ENCODE measurements at places on chromosomes 16 and 17.

DNA sequence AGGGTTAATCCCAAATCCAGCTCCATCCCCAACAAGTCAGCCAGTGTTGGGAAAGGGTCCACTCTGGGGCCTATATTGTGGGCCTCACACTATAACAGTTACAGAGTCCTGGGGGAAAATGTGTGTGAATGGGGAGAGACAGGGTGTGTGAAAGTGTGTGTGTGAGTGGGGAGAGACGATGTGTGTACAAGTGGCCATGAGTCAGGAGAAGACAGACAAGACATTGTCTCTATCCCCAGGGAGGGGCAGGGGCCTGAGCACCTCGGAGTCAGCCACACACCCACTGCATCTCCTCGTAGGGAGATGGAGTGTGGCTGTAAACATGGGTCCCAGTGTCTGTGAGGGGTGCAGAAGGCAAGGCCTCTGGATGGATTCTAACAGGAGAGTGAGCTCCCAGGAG is 2.9 kb downstream of the CRHR1 start:
- no peak for DNase-seq

GRCh38 chr16:74113545-74113944 is 183.1 kb upstream of the PSMD7 start:
- no peak for DNase-seq

DNA sequence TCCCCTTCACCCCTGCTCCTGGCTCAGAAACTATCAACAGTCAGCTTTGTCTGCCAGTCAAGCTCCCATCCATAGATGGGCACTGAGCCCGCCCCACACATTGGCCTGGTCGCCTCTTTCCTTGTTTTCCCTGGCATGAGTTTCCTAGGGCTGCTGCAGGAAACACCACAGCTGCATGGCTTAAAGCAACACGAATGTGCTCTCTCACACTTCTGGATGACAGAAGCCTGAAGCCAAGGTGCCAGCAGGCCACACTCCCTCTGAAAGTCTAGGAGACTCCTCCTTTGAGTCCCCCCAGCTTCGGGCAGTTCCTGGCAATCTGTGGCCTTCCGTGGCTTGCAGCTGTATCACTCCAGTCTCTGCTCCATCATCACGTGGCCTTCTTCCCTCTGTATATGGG is 69.9 kb downstream of the TBC1D16 start:
- no peak for DNase-seq

GRCh38 chr17:5826384-5826783 is 242.1 kb upstream of the NLRP1 start:
- no peak for DNase-seq

GRCh38 chr17:2794111-2794803 is 2.0 kb upstream of the RAP1GAP2 start:
- DNase-seq = no peak

- DNase-seq = no peak
These were observed 759 bp upstream of the PAM16 start for GRCh38 chr16:4351880-4352279.

GRCh38 chr17:45345554-45346215 is 28.9 kb upstream of the MAP3K14 start:
- DNase-seq = no peak

- no peak for DNase-seq
These were observed 25.6 kb downstream of the GOSR2 start for GRCh38 chr17:46948544-46948943.

- DNase-seq = no peak
These were observed 9.8 kb downstream of the SLC12A3 start for GRCh38 chr16:56874800-56875199.

DNA sequence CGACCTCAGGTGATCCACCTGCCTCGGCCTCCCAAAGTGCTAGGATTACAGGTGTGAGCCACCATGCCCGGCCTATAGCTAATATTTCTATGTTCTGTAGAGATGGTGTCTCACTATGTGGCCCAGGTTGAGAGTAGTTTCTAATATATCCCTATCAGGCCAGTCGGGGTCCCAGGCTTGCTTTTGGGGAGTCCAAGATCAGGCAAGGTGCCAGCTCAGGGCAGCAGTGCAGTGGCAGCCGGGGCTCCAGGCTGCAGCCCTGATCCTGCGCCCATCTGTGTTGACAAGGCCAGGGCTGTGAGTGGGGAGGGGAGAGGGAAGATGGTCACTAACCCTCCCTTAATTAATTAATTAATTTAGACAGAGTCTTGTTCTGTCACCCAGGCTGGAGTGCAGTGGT is 77.6 kb upstream of the CDC42EP4 start:
- DNase-seq = no peak

DNA sequence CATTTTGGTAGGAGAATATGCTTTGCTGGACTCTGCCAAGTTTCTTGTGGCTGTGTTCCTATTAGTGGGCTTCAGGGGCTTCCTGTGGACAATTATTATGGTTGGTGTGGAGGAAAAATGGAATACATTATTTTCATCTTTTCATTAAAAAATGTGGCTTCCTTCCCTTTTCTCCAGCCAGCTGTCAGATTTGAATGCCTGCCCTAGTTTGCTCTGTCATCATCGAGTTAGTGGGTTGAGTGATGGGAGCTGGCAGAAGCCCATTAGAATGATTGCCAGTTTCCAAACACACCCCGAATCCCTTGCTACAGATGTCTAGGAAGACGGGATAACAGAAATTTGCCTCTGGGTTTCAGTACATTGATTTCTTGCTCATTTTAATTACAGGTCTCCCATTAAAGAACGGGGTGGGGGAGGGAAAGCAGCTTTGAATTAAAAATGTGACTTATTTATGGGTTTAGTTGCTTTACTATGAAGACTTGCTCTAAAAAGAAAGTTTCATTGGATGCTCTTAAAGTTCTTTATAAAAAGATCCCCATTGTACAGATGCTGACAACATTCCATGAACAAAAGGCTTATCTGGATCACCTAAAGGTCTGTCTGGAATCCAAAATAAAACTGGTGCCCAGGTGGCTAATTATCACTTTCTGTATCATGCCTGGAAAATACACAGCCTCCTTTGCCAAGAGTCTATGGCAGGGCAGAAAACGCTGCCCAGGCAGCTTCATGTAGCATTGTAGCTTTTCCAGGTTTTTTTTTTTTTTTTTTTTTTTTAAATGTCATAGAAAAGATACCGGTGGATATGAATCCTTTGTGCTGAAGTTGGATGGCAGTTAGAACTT is 103.6 kb downstream of the PRKCA start:
- DNase-seq = no peak

GRCh38 chr17:66675991-66676371 is 158.9 kb upstream of the CACNG5 start:
- no peak for DNase-seq

- peak; percentile 51 for DNase-seq
These were observed 54.8 kb downstream of the SPECC1 start for GRCh38 chr17:20063665-20064648.

DNA sequence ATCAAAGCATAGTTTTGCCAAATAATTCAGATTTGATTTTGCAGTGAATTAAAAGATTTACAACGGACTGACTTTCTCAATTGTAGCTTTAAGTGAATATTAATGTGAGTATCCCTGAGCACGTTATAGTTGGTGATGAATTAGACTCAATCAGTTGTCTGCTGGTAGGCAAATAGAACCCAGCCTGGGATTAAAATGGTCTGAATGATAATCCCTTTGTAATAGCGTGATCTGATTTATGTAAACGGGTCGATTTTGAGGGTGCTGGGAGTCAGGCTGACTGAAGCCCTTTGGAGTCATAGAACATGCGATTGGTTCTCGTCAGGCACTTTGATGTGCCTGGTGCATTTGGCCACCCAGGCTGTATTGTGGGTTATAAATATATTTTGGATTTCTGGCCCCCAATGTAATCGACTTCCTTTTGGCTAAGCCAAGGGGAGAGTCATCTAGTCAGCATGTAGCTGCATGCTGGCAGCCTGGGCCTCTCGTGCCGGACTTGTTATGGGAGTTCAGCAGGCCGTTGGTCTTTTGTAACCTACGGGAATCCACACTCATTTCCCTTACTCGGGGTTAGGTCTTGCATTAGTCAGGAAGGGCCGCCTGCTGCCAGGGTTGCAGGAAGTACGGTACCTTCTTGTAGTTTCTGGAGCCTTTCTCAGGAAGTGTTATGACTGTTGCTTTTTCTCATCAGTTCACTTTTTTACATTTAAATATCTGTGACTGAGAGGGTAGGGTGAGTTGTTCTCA is 5.4 kb downstream of the PGS1 start:
- DNase-seq = peak; percentile 94

GRCh38 chr17:77223642-77224420 is 83.1 kb downstream of the SEC14L1 start:
- DNase-seq = no peak

DNA sequence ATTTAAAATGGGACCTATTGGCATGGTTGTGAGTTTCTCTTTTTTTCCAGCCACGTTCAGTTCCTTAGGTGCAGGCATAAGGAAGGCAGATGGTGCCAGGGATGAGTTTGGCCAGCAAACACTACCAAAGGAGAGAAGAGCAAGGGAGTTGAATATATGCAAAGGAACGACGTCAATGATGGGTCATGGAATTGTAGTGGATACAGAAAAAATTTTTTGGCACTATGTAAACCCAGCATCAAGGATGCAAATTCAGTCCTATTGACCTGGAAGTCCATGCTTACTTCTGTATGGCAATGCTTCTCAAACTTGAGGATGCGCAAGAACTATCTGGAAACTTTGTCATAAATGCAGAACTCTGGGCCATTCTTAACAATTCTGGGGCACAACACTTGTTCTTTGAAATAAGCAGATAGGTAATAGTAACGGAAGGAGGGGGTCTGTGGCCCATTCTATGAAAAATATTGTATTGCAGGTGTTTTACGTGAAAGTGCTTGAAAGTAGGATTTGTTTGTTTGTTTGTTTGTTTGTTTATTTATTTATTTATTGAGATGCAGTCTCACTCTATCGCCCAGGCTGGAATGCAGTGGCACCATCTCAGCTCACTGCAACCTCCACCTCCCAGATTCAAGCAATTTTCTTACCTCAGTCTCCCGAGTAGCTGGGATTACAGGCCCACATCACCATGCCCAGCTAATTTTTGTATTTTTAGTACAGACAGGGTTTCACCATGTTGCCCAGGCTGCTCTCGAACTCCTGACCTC is 18.0 kb downstream of the APOH start:
- no peak for DNase-seq
